Activated T-helper 1 cell treated with anti-CD3 and anti-CD28 coated beads, Interleukin-12 subunit alpha, Interleukin-12 subunit beta, Interleukin-2, Interleukin-4 antibody, amounts not matched to agents 30 ng/mL and 10 ng/mL and 1 ng/mL, durations not matched to agents 14 hours and 24 hours and 36 hours (primary cell): ENCODE measurements at places on chromosomes 3 and 15.

GRCh38 chr15:52098323-52098722, 14.3 kb downstream of the BCL2L10 start:
- peaks cover 11% of the 10 kb centered on the region for H3K27me3 ChIP-seq
- DNase-seq: no peak
- no peak overlapping the region for H3K4me3 ChIP-seq
- no peak overlapping the region for H3K27ac ChIP-seq
- no peaks in the 10 kb centered on the region for H3K36me3 ChIP-seq
- H3K4me1 ChIP-seq: no peaks in the 10 kb centered on the region

DNA sequence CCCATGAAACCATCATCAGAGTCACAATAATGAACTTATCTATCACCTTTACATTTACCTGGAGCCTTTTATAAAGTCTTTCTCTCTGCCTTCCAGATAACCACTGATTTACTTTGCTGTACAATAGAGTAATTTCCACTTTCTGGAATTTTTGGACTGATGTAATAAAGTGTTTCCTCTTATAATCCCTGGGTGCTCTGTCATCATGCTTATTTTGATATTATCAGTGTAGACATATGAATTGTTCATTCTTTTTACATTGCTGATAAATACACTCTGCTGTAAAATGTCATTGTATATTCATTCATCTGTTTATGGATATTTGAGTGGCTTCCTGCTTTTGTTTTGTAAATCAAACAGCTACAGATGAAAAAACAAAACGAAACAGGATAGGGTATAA, 27.0 kb upstream of the IREB2 start:
- no peak for DNase-seq
- H3K27ac ChIP-seq: no peak overlapping the region
- H3K36me3 ChIP-seq: no peaks in the 10 kb centered on the region
- peaks cover 11% of the 10 kb centered on the region for H3K27me3 ChIP-seq
- H3K4me3 ChIP-seq: no peak overlapping the region

DNA sequence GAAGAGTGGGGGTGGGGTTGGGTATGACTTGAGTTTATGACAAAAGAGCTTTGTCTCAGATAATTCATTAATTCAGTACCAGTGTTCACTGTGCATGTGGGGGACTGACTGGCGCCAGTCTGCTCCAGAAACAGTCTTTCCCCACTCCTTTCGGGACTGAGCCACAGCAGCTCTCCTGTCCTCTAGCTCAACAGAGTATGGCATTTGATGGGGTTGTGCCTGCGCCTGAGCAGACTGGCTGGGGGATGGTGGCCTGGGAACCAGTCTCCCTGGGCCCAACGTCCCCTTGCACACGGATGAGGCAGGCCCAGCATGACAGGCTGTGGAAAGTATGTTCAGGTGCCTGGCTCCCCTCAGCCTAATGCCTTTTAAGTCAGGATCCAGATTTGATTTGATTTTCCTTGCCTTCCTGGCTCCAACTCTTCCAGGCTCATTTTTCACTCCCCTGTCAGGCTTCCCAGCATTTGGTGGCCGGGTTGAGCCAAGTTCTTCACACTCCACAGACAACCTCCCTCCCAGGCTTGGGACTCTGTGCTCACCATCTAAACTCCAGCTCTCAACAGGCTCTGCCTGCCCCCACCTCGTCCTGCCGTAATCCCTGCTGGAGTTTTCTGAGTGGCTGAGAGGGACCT, 105.0 kb downstream of the MYLK start:
- H3K27ac ChIP-seq: no peak overlapping the region
- no peak overlapping the region for H3K4me3 ChIP-seq
- peaks cover 10% of the 10 kb centered on the region for H3K27me3 ChIP-seq
- DNase-seq: no peak

DNA sequence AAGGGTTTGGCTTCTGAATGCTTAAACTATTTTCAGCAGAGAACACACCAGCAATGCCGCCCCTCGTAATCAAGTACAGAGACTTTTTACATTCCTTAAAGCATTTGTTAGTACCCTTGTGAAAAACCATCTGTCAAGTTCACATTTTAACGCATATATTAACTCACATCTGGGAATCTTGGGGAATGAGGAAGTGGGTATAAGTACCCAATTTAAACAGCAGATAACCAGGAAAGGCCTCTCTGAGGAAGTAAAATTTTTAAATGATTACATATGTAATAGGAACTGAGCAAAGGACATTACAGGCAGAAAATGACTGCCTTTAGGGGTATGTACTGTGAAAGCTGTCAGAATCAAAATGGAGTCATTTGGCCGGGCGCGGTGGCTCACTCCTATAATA, 12.8 kb upstream of the CFAP44 start:
- no peak overlapping the region for H3K4me3 ChIP-seq
- no peak overlapping the region for H3K27ac ChIP-seq
- no peaks in the 10 kb centered on the region for H3K27me3 ChIP-seq
- peaks cover 23% of the 10 kb centered on the region for H3K36me3 ChIP-seq
- DNase-seq: no peak
- H3K4me1 ChIP-seq: peaks cover 6% of the 10 kb centered on the region

- no peak for DNase-seq
- peaks cover 21% of the 10 kb centered on the region for H3K4me1 ChIP-seq
- H3K27ac ChIP-seq: no peak overlapping the region
- H3K27me3 ChIP-seq: peaks cover 7% of the 10 kb centered on the region
- no peaks in the 10 kb centered on the region for H3K36me3 ChIP-seq
Observed at GRCh38 chr3:172707030-172707429, 3.8 kb downstream of the NCEH1 start.

DNA sequence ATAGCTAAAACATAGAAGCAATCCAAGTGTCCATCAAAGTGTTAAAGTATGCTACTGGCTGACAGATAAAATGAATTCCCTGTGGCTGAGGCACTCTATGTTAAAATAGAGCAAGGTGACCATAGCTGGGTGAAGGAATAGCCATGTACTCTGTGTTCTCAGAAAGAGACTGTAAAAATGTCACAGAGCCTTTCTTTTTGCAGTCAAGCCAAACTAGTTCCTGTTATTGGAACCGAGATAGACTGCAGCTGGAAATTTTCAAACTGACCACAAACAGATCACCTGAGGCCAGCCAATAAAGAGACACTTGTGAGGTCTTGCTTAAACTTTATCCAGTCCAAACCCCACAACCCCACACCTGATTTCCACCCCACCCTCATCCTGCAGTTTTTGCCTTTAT, 422.8 kb upstream of the NAALADL2 start:
- H3K4me3 ChIP-seq: no peak overlapping the region
- no peak overlapping the region for H3K27ac ChIP-seq
- peaks cover 14% of the 10 kb centered on the region for H3K27me3 ChIP-seq
- H3K36me3 ChIP-seq: no peaks in the 10 kb centered on the region
- peaks cover 6% of the 10 kb centered on the region for H3K4me1 ChIP-seq

- peaks cover 9% of the 10 kb centered on the region for H3K4me1 ChIP-seq
- no peak overlapping the region for H3K27ac ChIP-seq
- H3K36me3 ChIP-seq: peaks cover 25% of the 10 kb centered on the region
- no peak overlapping the region for H3K4me3 ChIP-seq
Observed at GRCh38 chr3:120324190-120324589, 25.0 kb downstream of the LRRC58 start.

GRCh38 chr3:23966328-23966727, 21.2 kb downstream of the NR1D2 start:
- H3K36me3 ChIP-seq: peaks cover 6% of the 10 kb centered on the region
- H3K4me1 ChIP-seq: no peaks in the 10 kb centered on the region
- no peak overlapping the region for H3K4me3 ChIP-seq
- DNase-seq: no peak
- no peak overlapping the region for H3K27ac ChIP-seq

DNA sequence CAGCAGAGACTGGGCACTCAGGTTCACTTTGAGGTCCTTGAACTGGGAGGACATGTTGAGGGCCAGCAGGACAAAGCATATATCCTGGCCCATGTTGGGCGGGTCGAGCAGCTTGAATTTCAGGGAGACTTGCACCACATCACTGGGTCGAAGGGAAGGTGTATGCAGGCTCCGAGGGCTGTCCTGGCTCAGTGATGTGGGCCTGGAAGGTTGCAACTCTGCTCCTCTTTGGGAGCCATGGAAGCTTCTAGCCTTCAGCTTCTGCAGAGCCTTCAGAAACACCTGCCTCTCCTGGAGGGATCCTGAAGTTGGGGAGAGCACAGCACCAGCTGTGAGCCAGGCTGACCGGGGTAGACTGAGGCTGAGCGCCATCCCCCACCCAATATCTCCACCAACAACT, 14.7 kb upstream of the EPB42 start:
- DNase-seq: no peak
- no peaks in the 10 kb centered on the region for H3K36me3 ChIP-seq
- no peak overlapping the region for H3K27ac ChIP-seq
- no peak overlapping the region for H3K4me3 ChIP-seq

DNA sequence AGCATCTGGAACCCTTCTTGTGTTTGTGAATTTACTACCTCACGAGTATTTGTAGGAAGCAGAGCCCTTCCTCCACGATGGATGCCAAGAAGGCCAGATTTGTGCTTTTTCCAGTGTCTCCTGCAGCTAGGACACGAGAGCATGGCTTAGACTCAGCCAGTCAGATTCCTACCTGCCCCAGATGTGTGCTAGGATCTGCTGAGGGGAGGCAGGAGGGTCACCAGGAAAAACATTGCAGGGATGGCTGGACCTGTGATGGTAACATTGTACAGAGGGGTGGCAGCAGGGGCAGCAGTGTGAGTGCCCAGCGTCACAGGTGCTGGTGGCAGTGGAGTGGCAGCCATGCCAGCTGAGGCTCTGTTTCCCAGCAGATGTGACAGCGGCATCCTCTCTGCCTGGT, 285.3 kb downstream of the FAM43A start:
- H3K27me3 ChIP-seq: peaks cover 13% of the 10 kb centered on the region
- DNase-seq: no peak
- no peaks in the 10 kb centered on the region for H3K4me1 ChIP-seq
- no peaks in the 10 kb centered on the region for H3K36me3 ChIP-seq

- no peak for DNase-seq
- H3K4me3 ChIP-seq: no peak overlapping the region
- peaks cover 33% of the 10 kb centered on the region for H3K27me3 ChIP-seq
- no peaks in the 10 kb centered on the region for H3K4me1 ChIP-seq
- H3K36me3 ChIP-seq: no peaks in the 10 kb centered on the region
Observed at GRCh38 chr3:38662544-38662943, 13.1 kb upstream of the SCN5A start.

- H3K27ac ChIP-seq: no peak overlapping the region
- H3K27me3 ChIP-seq: no peaks in the 10 kb centered on the region
- no peaks in the 10 kb centered on the region for H3K4me1 ChIP-seq
- H3K36me3 ChIP-seq: no peaks in the 10 kb centered on the region
- no peak overlapping the region for H3K4me3 ChIP-seq
Observed at GRCh38 chr3:83849106-83849730, 1109.6 kb upstream of the CADM2 start.

GRCh38 chr3:104892044-104892443, 474.7 kb upstream of the ALCAM start:
- H3K36me3 ChIP-seq: no peaks in the 10 kb centered on the region
- DNase-seq: no peak
- no peak overlapping the region for H3K27ac ChIP-seq
- no peaks in the 10 kb centered on the region for H3K4me1 ChIP-seq

DNA sequence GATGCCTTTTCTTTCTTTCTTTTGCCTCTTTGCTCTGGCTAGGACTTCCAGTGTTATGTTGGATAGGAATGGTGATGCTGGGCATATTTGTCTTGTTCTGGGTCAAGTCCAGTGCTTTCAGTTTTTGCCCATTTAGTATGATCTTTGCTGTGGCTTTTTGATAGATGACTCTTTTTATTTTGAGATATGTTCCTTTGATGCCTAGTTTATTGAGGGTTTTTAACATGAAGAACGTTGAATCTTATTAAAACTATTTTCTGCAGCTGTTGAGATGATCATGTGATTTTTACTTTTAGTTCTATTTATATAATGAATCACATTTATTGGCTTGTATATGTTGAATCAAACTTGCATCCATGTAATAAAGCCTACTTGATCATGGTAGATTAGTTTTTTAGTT, 363.8 kb upstream of the RASGRP1 start:
- H3K36me3 ChIP-seq: no peaks in the 10 kb centered on the region
- H3K4me1 ChIP-seq: no peaks in the 10 kb centered on the region
- no peak for DNase-seq
- H3K4me3 ChIP-seq: no peak overlapping the region
- peaks cover under 1% of the 10 kb centered on the region for H3K27me3 ChIP-seq

- H3K4me3 ChIP-seq: no peak overlapping the region
- DNase-seq: no peak
- no peaks in the 10 kb centered on the region for H3K27me3 ChIP-seq
- H3K27ac ChIP-seq: no peak overlapping the region
Observed at GRCh38 chr3:78176869-78177268, 1137.0 kb downstream of the ROBO2 start.
